CD4-positive, alpha-beta T cell (primary cell): ENCODE measurements at places on chromosomes 3 and 15.

DNA sequence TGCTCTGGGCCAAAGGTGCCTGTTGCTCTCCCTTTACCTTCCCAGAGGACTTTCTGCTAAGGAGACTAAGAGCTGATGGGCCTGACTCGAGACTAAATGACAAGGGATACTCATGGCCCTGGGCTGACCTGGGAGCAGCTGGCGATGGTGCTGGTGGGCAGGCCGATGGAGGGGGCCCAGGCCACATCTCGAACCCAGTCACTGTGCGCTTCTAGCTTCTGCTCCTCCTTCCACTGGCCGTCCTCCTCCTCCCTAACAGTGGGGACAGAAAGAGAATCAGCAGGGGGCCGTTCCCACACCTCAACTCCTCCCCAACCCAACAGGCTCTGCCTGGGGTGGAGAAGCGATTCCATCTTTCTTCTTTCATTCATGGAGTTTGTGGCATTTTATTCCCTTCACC is 12.2 kb upstream of the GHRL start:
- no peak for DNase-seq

DNA sequence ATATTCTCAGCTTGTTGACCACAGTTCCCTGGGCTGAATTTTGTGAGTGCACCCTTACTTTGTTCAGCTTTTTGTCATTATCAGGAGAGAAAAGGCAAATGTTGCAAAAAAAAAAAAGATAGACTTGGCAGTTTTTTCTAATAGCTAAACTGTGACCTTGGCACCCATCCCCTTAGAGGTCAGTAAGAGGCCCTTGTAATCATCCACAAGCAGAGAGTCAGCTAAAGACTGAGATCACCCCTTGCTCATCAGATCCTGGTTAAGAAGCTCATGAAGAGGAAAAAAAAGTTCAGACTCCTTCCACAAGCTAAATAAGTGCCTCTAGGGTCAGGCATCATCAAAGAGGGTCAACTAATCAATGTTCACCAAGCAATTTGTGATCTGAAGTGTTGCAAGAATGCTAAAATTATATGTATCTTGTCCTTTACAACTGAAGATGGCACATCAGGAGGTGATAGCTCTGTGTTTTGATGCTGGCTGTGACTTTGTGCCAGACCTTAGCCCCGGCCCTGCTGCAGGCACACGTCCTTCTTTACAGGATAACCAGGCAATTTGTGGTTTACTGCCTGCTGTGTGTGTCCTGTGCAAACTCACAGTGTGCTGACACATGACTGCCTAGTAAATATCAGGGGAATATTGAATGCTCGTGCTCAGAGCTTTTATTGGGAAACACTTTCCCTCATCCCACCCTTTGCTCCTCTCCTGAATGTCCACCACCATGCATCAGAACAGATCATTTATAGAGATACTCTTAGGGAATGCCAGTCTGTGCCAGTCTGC is 262.9 kb downstream of the IL5RA start:
- DNase-seq, result no peak

GRCh38 chr3:9810846-9811245 is 784 bp downstream of the TTLL3 start:
- DNase-seq, result no peak

DNA sequence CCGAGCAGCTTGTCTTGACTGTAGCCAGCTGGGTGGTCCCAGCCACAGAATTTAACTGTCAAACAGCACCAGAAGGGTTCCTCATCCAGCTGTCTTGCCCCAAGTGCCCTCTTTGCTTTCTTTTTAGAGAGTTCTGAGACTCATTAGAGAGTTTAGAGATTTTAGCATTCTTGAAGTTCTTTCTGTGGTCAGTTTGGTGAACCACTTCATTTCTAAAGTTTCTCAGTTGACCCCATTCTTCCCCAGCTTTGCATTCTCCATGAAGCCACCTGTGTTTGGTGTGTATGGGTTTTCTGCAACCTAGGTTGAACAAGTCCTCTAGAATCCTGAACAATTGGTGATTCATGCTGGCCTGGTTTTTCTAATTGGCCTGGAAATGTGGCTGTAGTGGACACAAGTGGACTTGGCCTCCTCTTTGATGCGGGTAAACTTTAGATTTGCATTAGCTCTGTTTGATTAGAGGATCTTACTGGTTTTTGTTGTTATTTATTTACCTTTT is 33.7 kb downstream of the FLNB start:
- no peak for DNase-seq

- DNase-seq, result no peak
Measured at GRCh38 chr15:67107014-67107812, 41.8 kb downstream of the SMAD3 start.

GRCh38 chr3:179410331-179410730 is 40.9 kb downstream of the GNB4 start:
- no peak for DNase-seq
